MG63 (cell line): ENCODE measurements at places on chromosomes 6 and 20. TPM values are rescaled to one million over a fixed set of nuclear protein-coding genes. Genes with fewer than 3 reads are reported as not detected.

GRCh38 chr20:5570031-5570430 lies 180.2 kb upstream of the SHLD1 start:
- DNase-seq: no peak

DNA sequence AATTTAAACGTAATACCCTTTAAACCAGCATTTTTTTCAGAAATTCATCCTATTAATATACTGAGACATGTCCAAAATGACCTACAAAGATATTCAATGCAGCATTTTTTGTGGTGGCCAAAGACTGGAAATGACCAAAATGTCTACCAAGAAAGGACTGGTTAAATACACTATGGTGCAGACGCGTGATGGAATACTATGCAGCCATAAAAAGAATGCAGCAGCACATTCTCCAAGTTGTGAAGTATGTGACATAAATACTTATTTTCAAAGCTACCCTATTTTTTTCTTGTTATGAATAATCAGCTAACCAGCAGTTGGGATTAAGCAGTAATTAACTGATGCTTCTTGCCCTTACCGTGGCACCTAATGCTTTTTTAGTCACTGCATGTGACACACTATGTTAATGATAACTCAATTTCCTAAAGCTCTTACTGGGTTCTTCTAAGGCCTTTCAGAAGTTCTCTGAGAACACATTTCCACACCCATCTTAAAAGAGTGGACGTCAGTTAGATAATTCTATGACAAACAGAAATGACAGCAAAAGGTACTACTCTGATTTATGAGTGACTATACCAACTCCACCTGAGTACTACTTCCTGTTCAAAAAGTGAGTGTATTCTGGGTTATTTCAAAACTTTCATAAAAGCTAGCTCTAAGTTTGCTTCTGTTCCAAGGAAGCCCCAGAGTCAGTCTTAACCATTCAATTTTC lies 24.9 kb downstream of the TTI1 start:
- no peak for DNase-seq

GRCh38 chr20:54362283-54362682 lies 113.1 kb upstream of the DOK5 start:
- no peak for DNase-seq

DNA sequence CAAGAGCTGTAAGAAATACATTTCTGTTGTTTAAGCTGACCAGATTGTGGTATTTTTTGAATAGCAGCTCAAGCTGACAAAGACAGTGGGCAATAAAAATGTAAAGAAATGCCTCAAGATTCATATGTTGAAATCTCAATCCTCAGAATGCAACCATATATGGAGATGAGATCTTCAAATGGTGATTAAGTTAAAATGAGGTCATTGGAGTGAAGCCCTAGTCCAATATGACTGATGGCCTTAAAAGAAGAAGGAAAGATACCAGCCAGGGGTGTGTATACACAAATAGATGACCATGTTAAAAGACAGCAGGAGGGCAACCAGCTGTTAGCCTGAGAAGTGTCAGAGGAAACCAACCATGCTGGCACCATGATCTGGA lies 7.1 kb upstream of the DDO start:
- peak; percentile 9 for DNase-seq

DNA sequence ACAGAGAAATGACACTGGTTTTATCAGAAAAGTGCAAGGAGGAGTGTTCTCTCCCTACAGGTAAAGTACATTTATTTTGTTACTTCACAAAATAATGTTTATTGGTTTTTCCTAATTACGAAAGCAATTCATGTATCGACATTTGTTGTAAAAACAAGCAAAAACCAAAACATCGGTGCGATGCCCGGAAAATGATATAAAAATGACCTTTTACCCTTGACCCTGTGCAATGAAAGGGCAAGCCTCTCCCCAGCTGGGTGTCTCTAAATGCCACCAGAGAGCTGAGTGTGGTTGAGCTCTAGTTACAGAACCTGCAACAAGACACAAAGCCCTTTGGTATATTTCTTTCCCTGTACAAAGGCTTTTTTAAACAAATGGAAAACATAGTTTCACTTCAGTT lies 65.4 kb downstream of the CD164 start:
- no peak for DNase-seq

Gene RBBP8NL
- total RNA-seq: not detected in 2 replicates

Gene LY6G6F
- not detected in 2 replicates for total RNA-seq

- DNase-seq: no peak
Measured at GRCh38 chr6:484086-484745, 92.7 kb downstream of the IRF4 start.

Gene SYNDIG1
- total RNA-seq: 0.07 and 0.33 TPM in 2 replicates

DNA sequence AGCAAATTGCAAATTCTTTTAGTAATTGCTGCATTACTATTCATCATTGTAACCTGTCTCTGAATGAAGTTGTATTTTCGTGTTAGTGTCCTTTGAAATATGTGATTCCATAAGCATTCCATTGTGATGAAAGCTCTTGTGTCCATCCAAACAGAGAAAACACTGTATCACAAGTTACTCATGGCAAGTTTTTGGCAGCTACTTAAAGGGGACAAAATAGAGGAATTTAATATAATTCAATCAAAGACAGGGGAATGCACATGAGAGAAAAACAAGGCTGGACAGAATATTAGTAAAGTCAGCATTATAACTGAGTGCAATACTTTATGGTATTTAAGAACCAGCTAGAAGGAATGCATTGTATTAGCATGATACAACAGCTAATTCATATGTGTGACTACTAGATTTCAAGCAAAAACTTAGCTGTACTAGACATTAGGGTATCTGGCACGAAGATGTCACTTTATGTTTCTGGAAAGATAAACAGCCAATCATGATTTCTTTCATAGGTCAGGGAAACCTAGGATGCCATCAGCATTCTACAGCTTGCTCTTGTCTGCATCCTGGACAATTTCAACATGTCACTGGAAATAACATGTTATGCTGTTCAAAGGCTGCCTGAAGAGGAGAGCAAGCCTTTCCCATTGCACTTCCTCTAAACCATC lies 270.6 kb upstream of the MARCKS start:
- DNase-seq: no peak

DNA sequence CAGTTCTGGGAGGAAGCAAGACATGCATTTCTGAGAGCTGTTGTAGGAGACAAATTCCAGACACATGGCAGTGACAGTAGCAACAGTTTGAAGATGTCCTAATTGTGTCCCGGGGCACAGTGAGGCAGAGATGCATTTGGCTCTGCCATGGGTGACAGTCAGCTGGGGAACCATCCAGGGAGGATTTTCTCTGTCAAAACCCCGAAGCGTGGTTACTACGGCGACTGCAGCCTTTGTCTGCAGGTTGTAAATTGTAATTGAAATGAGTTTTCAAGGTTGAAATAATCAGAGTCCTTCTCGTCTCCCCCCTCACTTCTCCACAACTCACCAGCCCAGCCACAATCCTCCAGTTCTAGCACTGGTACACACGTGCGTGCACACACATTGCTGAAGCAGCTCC lies 100.1 kb downstream of the GRM4 start:
- DNase-seq: no peak

- DNase-seq: no peak
Measured at GRCh38 chr6:50935442-50935841, 116.8 kb downstream of the TFAP2B start.

GRCh38 chr6:14682812-14683211 lies 563.1 kb upstream of the JARID2 start:
- DNase-seq: no peak

Gene ATP9A
- 9.6 and 11.1 TPM in 2 replicates for total RNA-seq

DNA sequence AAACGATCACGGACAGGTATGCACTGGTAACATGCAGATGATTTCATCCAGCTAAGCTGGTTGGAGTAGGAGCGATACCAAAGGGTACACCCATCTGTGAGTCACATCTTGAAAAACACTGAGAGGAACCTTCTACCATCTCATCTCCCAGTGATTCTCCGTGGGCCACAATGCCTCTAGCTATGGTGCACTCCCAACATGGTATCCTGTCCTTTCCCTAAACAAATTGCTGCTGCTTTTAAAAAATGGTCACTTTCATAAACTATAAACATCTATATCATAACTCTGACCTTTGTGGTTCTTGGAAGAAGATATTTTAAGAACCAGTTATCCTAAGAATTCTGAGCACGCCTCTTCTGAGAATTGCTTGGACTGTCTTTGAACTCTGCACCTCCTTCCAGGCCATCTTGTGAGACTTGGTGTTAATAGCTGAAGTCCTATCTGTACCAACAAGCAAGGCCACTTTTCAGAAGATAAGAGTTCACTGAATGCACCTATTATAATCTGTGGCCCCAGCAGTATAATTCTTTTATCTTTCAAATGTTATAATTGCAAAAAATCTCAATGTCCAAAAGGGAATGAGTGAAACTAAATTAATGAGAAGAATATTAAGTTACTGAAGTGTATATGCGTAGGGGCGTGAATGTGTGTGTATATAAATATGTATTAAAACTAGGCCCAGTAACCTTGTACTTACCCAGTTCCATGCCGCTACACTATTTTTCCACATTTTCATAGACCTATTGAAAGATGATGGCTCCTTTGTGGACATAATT lies 70.5 kb upstream of the TPD52L1 start:
- DNase-seq: no peak

Gene LCA5
- 3.2 and 7.7 TPM in 2 replicates for total RNA-seq

DNA sequence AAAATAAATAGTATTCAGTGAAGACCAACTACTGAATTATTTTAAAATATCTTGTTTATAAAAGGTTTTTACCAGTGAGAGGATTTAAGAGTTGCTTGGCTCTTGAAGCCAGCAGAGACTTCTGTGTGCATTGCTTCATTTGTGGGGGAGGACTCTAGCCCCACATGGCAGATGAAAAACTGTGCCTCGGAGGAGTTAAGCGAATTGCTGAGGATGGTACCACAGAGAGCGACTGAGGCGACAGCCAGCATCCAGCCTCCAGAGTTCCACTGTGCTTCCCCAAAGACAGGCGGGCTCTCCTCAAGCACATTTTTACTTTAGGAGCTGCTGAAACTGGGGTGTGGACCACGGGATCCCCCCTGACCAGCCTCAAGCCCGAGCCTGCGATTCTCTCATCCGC lies 80.7 kb downstream of the THBS2 start:
- no peak for DNase-seq

DNA sequence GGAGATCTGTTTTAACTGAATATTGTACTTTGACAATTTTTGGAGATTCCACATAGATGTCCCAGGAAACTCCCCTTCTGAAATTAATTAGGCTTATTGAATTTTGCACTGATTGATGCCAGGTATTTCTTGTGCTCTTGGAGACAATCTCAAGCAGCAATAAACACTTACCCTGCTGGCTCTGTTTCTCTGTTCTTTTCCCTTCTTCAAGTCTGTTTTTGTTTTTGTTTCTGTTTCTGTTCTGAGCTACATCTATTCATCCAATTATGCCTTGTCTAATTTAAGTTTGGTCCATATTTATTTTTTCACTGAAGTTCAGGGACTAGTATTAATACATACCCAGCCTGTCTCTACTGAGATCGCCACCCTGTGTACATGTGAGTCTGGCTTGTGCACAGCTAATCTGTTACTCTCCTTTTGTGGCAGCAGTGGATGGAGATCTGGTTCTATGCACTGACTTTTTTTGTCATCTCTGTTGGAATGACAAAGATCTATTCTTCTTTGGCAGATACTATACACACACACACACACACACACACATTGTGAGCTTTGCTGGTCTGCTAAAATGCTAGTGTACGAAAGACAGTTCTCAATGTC lies 51.9 kb downstream of the IL22RA2 start:
- DNase-seq: no peak

Gene SMIM13
- total RNA-seq: 18.6 and 27.3 TPM in 2 replicates

DNA sequence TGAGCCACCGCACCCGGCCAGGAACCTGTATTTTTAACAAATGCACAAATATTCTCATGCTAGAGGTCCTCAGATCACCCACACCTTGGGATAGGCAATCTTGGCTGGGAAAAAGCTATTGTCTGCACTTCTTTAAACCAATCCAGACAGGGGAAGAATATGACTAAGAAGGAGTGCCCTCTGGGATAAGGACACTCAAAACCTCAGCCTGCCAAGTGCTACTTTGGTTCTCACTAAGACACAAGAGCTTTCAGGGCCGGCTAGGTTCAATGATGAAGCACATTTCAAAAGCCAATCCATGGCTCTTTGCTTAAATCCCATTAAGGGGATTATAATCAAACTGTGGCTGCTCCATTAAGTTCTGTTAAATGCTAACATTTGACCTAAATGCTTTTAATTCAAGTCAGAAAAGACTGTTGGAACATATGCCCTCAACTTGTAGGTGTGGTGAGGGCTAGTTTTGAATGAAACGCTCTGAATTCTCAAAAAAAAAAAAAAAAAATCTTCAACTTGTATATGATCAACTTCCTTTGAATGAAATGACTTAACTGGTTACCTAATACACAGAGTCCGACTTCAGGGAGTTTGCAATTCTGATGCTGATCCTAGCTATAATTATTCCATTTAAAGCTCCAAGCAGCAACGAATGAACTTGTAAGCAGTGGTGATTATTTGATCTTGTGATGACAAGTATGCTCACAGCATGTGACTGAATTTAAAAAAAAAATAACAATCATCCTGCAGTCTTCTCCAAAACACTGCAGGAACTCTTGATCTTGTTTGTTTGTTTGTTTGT lies 56.6 kb downstream of the SLC23A2 start:
- DNase-seq: no peak
